Esophagus squamous epithelium (tissue), 5 donors: ENCODE measurements at places on chromosomes 12 and 14.

- DNase-seq: no peak
- no peak overlapping the region for H3K4me3 ChIP-seq
- H3K36me3 ChIP-seq: no peaks in the 10 kb centered on the region
- no peak overlapping the region for H3K27ac ChIP-seq
- H3K4me1 ChIP-seq: no peaks in the 10 kb centered on the region
Observed at GRCh38 chr14:30443368-30444007, 115.5 kb upstream of the G2E3 start.

GRCh38 chr14:102396521-102396920, 33.8 kb downstream of the TECPR2 start:
- H3K27me3 ChIP-seq: no peaks in the 10 kb centered on the region
- H3K36me3 ChIP-seq: no peaks in the 10 kb centered on the region
- H3K27ac ChIP-seq: no peak overlapping the region
- H3K4me1 ChIP-seq: no peaks in the 10 kb centered on the region

DNA sequence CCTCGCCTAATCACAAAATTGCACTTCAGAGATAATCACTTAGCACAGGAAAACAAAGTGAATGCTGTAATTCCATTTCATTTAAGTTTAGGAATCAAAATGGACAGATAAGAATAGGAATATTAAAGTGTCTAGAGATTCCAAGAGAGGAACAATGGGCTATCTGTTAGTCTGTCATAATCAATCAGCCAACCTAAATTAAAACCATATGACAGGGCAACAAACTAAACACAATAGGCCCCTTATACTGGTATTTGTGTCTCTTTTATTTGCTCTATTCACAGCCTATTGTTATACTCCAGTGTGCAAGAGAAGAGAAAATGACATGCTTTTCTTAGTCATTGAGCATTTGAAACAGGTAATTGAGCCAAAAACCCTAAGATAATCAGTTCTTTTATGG, 259.4 kb downstream of the PRKD1 start:
- H3K36me3 ChIP-seq: no peaks in the 10 kb centered on the region
- DNase-seq: no peak
- H3K4me1 ChIP-seq: no peaks in the 10 kb centered on the region
- no peak overlapping the region for H3K27ac ChIP-seq
- H3K27me3 ChIP-seq: no peaks in the 10 kb centered on the region

DNA sequence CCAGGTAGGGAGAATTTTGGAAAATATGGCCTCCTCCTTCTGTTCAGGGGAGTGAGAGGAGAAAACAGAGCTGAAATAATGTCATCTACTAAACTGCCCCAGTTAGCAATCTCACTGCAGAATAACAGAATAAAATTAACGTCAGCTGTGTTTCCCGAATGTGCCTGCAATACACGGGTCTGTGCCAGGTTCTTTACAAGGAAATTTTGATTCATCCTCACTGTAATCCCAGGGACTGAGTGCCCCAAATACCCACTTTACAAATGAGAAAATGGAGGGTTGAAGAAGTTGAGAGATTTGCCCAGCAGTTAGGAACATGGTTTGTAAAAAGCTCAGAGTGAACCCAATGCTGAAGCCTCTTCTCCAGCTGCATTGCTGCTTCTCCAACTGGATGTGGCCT, 21.3 kb upstream of the SERPINA6 start:
- H3K27me3 ChIP-seq: peaks cover 14% of the 10 kb centered on the region
- no peak for DNase-seq
- H3K36me3 ChIP-seq: no peaks in the 10 kb centered on the region
- H3K4me1 ChIP-seq: peaks cover 6% of the 10 kb centered on the region
- no peak overlapping the region for H3K4me3 ChIP-seq
